ENCODE measurements at places on chromosomes 4 and X.

GRCh38 chr4:182906786-182907185 lies 10.4 kb downstream of the DCTD start:
- DNase-seq = no peak

DNA sequence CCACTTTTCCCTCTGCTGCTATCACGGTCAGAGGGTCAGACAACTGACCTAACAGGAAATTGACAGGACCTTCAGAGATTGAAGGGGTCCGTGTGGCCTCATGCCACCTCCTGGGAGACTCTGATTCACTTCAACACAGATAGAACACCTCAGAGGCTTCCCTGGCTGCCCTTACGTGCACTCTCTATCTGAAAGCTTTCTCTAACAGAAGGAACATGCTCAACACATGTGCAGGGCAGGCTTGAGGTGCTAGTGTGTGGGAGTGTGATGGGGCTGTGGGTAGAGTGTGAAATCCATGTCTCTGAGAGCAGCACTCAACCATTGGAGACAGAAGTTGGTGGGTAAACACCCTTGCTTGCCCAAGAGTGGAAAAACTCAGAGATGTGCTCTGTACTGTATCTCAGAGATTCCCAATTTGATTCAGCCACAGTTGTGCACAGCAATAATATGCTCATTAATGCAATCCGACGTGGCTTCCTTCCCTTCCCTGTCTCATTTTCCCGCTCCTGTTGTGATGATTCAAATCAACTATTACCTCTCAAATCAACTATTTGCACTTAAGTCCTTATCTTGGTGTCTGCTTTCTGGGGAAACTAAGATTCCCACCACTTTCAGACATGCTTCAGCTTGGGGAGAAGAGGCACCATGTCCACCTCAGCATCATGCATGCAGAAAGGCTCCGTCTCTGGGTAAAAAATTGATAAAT lies 62.0 kb upstream of the MAGEB2 start:
- DNase-seq = no peak

GRCh38 chr4:155353923-155354540 lies 22.7 kb downstream of the MAP9 start:
- peak; percentile 43 for DNase-seq

GRCh38 chr4:128220286-128221235 lies 67.1 kb downstream of the PGRMC2 start:
- peak; percentile 68 for DNase-seq

DNA sequence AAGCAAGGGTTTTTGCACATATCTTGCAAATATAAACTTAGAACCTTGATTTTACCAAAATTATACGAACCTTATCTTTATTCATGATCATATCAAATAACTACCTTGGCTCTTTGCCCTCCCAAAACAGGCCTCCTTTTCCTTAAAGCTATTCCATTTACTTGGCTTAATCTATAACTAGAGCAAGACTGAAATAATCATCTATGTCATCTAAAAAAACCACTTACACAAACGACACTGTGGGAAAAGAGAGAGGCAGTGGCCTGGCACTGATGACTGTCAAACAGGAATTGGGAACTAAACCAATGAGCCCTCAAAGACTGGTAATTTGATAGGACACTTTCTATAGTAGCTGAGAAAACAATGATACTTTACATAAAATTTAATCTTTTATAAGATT lies 11.7 kb upstream of the PTPN13 start:
- no peak for DNase-seq

DNA sequence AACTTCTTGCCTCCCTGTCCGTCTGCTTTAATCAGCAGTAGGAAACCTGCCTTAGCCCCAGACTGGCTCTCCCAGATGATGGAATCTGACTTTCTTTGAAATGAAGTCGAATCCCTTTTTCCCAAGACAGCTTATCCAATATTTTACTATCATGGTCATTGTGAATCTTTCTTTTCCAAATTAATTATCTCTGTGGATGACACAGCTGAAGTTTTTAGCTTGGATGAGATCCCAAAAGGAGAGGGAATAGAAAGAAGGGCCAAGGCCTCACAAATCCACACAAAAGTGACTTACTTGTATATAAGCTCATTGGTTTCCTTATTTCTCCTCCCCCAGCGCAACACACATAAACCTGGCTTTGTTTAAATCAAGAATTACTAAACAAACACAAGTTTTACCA lies 100.6 kb downstream of the RASL11B start:
- DNase-seq = no peak

DNA sequence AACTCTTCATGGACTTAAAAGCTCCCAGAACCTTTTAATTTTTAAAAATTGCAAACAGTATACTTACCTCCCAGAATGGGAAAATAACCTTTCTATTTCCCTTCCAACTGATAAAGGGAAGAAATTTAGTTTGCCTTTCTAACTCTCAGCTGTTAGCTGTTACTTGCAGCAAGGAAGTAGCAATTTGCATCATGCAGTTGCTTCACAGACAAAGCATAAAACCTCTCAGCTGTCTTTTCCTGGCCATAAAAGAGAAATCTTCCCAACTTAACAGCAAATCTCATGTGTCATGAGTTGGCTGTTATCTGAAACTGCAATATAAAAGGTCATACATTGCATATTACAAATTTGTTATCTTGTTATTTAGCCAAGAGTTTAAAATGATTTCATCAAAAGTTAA lies 18.4 kb downstream of the C4orf17 start:
- DNase-seq = peak; percentile 6

DNA sequence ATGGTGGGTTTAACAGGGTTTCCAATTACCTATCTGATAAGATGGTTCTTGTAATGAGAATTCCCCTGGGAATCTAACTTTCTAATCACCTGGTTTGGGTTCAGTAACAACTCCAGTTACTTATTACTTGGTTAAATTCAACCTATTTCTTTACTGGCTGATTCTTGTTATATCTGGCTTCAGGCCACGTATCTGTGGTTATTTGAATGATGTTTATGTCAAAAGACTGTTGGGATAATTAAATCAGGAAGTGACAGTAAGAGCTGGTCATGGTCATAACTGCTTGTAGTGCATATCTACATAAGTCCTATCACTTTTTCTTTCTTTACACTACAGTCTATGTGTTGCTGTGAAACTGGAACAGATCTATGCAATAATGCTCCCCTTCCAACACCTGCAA lies 108.1 kb downstream of the MID1 start:
- no peak for DNase-seq

GRCh38 chr4:25687773-25688172 lies 32.1 kb downstream of the SLC34A2 start:
- DNase-seq = no peak

DNA sequence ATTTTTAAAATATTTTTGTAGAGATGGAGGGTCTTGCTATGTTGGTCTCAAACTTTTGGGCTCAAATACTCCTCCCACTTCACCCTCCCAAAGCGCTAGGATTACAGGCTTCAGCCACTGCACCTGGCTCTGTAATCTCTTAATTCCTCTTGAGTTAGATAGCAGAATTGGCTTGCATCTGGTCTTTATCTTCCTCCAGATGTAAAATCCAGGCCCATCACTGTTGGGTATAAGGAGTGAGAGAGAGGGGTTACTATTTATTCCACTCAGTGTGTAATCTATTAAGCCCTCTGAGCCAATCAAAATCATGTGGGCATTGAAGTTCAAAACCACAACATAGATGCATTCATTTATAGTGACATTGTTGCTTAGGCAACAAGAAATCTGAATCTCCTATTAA lies 33.9 kb downstream of the ANK2 start:
- no peak for DNase-seq

GRCh38 chr4:87270144-87270543 lies 49.7 kb upstream of the KLHL8 start:
- peak; percentile 52 for DNase-seq

- DNase-seq = no peak
Measured at GRCh38 chrX:80223982-80224579, 196.2 kb upstream of the TENT5D start.

DNA sequence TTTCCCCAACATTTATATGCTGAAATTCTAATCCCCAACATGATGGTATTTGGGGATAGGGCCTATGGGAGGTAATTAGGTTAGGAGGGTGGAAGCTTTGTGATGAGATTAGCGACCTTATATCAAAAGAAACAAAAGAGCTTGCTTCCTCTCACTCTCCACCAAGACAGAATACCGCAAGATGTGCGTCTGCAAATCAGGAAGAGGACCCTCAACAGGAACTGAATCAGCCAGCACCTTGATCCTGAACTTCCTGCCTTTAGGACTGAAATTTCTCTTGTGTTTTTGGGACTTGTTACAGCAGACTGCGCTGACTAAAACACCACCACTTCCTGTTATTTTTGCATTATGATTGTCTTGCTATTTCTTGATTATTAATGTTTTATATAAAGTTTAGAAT lies 1889.4 kb downstream of the C4orf33 start:
- no peak for DNase-seq

DNA sequence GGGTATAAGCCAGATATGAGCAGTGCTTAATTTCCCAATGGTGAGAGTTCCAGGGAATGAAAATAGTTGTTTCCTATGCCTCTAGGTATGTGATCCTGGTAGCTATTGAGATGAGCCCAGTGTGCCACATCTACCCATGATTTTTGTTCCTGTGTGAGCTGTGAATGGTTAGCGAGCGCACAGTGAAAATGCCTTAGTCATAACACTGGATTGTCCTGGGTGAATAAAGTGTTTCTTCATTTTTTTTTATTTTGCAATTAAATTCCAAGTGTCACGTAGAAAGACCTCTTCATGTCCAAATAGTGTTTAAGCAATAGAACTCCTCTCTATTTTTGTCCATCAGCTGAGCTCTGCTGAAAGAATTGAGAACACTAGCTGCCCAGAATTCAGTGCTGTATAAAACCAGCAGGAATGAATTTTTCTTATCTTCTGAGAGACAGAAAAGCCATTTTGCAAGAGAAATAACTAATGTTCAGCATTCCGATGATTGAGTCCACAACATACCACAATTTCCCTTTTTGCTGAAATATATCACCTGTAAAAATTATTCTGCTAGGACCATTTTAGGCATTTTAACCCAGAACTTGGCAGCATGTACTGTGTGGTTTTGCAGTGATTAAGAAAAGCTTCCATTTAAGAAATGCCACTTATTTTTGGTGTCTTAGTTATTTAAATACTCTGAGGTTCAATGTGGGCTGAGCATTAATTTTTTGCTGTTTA lies 5.6 kb downstream of the MAOA start:
- DNase-seq = no peak

- DNase-seq = peak; percentile 38
Measured at GRCh38 chr4:126004941-126005340, 690.2 kb downstream of the FAT4 start.

DNA sequence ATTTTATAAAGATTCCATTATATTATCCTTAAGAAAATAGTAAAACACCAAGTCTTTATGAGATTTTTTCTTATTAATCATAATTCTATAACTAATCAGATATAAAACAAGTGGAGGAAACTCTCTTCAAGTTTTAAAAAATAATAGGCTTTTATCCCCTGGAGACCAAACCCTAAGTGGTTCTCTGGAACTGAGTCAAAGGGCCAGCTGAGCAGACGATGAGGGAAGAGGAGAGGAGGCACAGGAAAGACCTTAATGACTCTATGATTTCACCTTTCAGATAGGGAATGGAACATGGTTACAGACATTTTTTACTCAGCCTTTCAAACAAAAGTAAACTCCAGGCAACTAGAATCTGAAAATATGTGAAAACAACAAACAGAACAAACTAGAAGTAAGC lies 201.8 kb downstream of the SLC39A8 start:
- no peak for DNase-seq

DNA sequence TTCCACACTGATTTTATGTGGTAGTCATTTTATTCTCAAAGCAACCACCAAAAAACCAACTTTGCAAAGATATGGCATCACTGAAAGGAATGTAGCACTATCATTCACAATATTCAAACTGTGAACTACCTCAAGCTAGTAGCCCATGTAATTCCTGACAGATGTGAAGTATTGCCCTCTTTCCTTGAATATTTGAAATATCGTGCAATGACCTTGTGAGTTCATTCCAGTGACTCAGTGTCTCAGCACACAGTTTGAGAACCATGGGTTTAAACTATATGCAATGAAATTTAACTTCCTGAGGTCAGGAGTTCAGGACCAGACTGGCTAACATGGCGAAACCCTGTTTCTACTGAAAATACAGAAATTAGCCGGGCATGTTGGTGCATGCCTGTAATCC lies 20.9 kb upstream of the IQCM start:
- peak; percentile 17 for DNase-seq

Measured in GM03348 (cell line).